MV-4-11 (cell line): ENCODE measurements at places on chromosomes 16 and 17.

- no peak for DNase-seq
Observed at GRCh38 chr16:22063888-22064467, 28.4 kb upstream of the VWA3A start.

- DNase-seq, result no peak
Observed at GRCh38 chr17:82862737-82863382, 23.0 kb upstream of the ZNF750 start.

- no peak for DNase-seq
Observed at GRCh38 chr16:71569621-71570020, 7.3 kb downstream of the TAT start.

DNA sequence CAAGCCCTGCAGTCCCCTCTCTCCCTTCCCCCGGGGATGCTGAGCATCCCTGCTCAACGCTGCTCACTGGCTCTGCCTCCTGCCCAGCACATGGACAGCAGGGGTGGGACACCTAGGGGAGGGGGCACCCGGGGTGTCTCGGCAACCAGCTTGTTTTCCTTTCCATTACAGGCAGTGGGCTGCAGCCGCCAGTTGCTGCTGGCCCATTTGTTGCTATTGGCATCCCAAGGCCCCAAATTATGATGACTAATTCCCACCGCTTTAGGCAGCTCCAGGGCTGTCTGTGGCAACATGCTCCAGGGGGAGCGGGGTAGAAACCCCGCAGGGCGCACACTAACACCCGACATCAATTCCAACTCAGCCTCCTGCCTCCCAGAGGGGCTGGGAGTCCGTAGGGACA lies 4.9 kb downstream of the SDK2 start:
- no peak for DNase-seq

DNA sequence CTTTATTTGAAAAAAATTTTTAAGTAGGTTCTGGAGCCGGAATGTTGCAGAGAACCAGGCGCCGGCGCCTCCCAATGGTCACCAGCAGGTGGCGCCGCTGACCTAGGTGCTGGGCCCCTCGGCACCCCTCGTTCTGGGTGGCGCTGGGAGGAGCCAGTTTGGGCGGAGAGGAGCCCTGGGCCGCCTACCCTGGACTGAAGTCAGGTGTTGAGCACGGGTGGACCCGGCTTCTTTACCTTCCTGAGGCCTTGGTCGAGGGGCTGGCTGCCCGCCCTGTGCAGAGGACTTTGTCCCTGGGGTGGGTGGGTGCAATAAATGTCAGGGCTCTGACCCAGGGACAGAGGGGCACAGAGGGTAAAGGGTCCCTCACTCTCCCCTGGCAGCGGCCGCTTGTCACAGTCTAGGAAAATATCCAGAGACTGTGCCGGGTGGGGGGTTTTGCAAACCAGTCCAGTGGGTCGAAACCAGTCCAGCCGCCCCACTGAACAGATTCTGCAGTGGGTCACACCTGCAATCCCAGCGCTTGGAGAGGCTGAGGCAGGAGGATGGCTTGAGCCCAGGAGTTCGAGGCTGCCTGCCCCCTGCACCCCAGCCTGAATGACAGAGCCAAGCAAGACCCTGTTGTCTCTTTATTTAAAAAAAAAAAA lies 30.1 kb upstream of the TNFRSF13B start:
- DNase-seq, result peak; percentile 19

DNA sequence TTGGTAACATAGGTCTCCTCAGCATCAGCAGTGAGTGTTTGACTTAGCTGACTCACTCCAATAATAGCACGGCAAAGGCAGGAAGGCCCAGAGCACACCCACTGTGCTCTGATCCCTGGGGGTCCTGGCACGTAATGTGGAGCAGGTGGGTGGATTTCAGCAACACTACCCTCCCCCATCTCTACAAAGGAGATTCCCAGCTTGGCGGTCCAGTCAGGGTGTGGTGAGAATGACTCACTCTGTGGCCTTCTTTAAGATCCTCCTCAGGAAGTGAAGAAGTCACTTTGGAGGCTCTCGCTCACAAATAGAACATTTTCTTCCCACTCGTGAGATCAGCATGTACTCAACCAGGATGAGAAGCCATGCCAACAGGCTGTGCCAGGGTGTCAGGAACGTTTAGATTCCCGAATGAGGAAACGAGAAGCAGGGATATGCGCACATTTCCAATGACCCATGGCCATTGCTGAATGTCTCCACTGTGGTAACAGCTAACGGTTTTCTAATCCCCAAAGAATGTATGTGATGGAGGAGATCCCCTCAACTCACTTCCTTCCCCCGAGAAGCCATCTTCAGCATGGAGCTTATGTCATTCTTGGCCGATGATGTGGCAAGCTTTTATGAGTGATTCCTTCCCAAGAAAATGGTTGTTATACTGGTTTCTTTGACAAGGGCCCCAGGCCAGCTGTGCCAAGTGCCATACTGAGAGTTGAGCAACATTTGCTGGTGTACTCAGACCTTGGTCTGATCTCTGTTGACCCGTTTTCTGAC lies 365.2 kb downstream of the C16orf95 start:
- DNase-seq, result peak; percentile 98

DNA sequence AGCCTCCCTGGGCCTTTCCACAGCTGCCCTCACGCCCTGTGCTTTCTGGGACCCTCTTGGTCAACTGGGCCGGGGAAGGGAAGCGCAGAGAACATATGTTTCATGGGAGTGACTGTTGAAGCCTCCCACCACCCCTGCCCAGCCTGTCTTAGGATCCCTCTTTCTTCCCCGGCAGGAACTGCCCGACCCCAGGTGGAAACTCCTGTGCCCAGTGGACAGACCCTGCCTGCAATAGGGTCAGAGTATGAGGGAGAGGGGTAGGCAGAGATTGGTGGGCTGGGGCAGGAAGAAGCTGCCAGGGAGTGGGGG lies 10.5 kb downstream of the HEXIM2 start:
- DNase-seq, result no peak

DNA sequence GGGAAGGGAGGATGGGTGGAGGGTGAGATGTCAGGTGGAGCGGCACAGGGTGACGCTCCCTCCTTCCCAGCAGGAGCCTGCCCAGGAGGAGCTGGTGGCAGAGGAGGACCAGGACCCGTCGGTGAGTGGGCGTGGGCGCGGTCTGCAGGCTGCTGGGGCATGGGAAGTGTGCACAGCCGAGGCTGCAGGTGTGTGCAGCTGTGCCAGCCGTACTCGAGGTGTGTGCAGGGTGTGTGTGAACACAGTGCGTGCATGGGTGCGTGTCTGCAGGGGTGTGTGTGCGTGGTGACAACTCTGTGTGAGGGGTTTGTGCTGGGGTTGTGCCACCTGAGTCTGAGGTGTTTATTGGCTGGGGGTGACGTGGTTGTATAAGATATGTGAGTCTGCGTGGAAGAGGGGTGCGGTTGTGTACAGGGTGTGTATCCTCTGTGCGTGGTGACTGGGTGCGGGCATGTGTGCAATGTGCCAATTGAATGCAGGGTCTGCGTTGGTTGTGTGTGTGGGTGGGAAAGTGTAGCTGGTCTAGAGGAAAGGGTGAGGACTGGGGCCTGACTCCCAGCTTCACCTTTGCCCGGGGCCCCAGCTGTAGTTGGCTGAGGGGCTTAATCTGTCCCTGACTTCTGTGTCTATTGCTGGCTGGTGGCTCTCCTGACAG lies 670 bp downstream of the TNFSF12 start:
- DNase-seq, result no peak

DNA sequence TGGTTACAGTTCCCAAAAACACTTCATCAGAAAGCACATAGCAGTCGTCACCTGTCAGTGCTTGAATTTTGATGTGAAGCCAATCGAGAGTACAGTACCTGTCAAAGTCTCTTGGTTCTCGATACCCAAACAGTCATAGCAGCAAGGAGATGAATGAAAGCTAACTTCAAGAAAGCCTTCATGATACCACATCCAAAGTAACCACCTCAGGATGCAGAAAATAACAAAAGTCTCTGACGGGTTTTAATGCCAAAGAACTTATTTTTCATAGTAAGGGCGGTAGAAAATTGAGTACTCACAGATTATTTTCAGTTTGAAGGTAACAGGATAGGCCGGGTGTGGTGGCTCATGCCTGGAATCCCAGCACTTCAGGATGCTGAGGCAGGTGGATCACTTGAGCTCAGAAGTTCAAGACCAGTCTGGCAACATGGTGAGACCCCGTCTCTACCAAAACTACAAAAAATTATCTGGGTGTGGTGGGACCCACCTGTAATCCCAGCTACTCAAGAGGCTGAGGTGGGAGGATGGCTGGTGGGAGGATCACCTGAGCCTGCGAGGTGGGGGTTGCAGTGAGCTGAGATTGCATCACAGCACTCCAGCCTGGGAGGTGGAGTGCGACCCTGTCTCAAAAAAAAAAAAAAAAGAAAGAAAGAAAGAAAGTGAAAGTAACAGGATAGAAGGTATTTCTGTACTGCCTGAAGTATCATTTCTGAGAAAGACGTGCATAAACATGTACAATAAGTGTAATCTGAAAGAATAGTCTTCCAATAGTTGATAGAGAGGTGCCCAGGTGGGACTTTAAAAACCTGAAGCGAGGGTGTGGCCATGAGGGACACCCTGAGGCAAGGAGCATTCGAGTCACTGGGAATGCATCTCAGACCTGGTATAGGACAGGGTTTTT lies 15.4 kb downstream of the MFSD11 start:
- no peak for DNase-seq

- no peak for DNase-seq
Observed at GRCh38 chr17:39618246-39618913, 8.4 kb upstream of the PPP1R1B start.

DNA sequence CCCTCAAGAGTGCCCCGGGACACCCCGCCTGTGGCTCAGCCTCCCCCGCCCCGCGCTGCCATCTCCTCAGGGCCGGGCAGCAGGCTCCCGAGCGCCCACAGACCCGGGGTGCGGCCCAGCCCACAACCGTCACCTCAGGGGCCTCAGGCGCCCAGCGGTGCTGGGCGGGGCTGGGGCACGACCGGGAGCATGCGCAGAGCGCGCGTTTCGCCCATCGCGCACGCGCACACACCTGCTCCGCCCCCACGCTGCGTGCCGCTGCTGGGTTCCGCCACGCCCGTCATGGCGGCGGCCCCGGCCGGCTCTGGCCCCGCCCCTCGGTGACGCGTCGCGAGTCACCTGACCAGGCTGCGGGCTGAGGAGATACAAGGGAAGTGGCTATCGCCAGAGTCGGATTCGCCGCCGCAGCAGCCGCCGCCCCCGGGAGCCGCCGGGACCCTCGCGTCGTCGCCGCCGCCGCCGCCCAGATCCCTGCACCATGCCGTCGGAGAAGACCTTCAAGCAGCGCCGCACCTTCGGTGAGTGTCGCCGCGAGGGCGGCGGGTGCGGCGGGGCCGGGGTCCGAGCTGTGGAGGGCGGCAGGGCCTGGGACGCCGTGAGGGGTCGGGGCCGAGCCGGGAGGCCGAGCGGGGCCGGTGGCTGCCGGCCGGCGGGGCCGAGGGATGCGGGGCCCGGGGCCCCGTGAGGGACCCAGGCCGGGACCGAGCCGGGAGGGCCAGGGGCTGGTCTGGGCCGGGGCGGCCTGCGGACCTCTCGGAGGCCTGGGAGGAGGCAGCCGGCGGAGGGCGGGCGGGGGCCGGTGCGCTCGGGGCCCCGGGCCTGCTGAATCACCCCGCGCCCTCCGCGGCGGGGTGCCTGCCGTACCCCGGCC lies at the start of gene MAP1LC3B:
TSS of gene MAP1LC3B (plus strand) at position 387 of the 871 bp plus-strand sequence. CDS start at position 479, 92 bp downstream.
- peak; percentile 92 for DNase-seq

GRCh38 chr16:68377667-68378393 lies 67.0 kb downstream of the PRMT7 start:
- no peak for DNase-seq

DNA sequence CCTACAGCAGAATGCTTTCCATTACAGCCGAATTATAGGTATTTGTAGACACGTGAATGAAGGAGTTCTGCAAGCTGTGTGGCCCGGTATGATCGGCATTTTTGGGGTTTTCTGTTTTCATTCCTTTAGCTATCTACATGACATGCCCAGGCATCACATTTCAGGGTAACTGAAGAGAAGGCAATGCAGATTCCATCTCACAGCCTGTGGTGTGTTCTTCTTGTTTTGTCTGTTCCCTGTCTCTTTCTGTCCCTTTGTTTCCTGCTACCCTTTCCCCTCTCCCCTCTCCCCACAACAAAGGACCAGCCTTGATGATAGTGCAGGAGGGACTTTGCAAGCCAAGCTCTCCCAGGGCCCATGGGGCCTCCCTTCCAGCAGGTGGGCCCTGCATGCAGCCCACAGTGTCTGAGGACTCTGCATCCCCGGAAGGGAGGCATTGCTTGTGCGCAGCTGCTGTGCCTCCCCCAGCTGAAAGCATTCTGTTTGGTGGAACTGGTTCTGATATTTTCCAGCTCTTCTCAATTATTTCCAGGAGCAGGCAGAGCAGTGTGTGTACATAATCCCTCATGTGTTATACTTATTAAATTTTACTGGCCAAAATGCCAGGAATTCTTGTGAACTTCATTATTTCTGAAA lies 207.4 kb downstream of the RPTOR start:
- no peak for DNase-seq

DNA sequence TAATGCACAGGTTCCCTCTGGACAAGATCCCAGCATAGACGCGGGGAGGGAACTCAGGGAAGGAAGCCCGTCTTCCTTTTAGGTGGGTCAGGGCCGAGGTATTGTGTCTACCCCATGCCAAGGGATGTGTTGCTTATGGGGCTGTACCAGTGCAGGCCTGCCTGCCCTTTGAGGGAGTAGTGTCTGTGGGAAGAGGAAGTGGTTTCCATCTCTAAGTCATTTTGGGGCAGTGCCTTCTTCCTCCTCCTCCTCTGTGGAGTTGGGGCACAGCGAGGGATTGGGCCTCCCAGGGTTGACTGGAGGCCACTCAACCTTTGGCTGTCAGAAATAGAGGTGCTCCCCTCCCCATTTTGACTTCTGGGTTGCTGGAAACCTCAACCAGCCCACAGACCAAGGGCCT lies 26.5 kb downstream of the GJD3 start:
- peak; percentile 92 for DNase-seq

GRCh38 chr16:51050377-51050706 lies 100.7 kb downstream of the SALL1 start:
- no peak for DNase-seq

- DNase-seq, result no peak
Observed at GRCh38 chr17:58377093-58377601, 25.1 kb upstream of the SUPT4H1 start.

DNA sequence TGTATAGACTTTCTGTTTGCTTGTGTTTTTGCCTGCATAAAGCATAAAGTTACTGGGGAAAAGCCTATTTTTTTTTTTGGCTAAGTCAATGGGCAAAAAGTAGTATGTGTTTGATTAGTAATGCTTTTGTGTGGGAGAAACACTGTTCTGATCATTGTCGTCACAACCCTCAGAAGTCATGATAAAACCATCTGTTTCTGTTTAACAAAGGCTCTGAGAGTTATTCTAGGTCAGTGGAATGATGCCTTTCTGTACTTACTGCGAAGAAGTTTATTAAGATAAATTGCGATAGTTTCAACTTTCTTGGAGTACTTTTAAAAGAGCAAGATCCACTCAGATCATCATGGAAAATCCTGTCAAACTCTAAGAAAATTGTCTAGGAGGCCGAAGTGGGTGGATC lies 80.9 kb downstream of the PRKCA start:
- no peak for DNase-seq

DNA sequence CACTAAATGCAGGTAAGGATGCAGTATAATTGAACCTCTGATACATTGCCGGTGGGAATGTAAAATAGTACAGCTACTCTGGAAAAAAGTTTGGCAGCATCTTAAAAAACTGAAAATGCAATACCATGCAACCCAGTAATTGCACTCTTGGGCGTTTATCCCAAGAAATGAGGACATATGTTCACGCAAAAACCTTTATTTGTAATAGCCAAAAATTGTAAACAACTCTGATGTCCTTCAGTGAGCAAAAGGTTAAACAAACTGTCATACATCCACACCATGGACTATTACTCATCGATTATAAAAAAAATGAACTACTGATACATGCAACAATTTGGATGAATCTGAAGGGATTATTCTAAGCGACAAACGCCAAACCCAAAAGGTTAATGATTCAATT lies 16.9 kb downstream of the SYNRG start:
- DNase-seq, result no peak

GRCh38 chr16:11257131-11257938 lies 1.3 kb upstream of the SOCS1 start:
- peak; percentile 75 for DNase-seq
